ENCODE measurements at places on chromosomes 4 and X.

DNA sequence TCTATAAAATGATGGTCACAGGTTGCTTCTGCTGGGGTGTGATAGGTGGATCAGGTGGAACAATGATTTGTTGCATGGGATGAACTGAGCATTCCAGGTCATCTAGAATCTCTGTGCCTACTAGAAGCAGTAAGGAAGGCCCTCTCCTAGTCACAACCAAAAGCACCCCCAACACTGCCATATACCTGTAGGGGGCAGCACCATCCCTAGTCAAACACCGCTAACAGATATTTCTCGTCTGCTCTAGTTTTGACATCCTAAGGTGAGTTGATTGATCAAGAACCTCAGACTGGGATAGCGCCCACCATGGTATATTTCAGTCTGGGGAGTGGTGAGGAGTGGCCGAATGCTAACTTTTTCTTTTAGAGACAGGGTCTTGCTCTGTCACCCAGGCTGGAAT lies 160.2 kb downstream of the NHS start:
- no peak for DNase-seq

GRCh38 chr4:173288698-173289352 lies 45.3 kb downstream of the HMGB2 start:
- no peak for DNase-seq

DNA sequence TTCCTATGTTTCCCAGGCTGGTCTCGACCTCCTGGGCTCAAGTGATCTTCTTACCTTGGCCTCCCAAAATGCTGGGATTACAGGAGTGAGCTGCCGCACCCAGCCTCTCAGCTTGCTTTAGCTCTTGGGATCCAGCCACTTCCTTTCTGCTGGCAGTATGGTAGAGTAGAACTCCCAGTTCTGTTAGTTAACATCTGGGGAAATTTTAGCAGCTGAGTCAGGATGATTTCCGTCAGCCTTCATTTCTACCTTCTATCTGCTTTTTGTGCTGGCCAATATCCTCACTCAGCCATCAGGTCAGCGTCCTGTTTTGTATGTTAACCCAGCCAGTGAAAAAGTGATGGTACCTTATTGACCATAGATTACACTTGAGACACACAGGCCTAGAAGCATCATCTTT lies 59.3 kb upstream of the GPC4 start:
- DNase-seq = no peak

DNA sequence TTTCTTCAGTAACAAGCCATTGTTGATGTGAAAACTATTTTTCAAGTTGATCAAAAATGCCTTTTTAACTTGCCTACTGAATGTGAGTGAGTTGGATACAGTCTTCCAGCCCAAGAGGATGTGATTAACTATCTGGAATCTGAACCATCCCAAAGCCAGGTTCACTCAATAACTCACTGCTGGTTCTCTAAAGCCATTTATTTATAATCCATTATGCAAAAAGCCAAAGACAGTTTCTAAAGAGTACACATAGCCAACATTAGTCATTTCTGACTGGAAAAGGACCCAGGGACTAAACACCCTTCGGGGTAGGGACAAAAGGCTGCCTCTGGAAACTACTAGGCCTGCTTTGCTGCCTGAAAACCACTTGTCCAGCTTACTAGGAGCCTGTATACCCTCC lies 109.6 kb downstream of the SHROOM4 start:
- DNase-seq = no peak

DNA sequence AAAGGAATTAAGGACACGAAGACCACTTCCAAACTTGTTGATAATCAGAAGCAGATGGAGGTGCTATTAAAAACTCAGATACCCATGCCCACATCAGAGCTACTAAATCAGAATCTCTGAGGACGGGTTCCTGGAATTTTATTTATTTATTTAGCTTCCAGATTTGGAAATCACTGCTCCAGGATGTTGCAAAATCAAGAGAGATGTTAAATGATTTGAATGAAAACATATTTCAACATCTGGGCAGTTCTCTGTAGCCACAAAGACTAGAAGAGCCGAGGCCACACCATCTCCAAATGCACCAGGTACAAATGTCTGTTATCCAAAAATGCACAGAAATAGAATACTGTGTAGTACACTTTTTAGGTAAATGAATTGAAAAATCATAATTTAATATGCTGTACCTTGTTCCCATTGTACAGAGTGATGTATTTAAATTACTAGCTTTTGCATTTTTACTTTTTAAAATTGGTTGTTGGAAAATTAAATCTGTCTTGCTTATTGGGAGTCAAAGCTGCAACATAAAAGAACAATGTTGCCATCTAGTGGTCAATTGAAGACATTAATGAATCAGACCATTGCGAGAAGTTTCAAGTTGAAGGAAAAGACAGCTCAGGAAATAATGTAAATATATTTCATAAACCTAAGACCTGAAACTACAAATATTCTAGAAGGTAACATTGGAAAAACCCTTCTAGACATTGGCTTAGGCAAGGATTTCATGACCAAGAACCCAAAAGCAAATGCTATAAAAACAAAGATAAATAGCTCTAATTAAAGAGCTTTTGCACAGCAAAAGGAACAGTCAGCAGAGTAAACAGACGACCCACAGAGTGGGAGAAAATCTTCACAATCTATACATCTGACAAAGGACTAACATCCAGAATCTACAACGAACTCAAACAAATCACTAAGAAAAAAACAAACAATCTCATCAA lies 151.3 kb upstream of the TTC29 start:
- no peak for DNase-seq

DNA sequence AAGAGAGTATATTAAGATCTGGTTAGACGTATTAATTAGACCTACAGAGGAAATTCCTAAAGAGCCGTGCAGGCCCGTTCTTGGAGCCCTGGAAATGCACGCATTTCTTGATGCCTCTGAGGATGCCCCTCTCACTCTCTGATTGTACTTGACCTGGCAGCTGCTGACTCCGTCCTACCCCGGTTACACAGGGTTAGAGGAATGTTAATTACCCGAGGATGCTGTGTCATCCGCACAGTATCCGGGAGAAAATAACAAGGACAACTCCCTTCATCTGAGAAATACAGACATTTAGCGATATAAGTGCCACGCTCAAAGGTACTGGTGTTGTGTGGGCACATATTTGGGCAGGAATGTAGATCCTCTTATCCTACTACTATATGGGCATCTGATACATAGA lies 404.6 kb upstream of the FAT1 start:
- DNase-seq = no peak

DNA sequence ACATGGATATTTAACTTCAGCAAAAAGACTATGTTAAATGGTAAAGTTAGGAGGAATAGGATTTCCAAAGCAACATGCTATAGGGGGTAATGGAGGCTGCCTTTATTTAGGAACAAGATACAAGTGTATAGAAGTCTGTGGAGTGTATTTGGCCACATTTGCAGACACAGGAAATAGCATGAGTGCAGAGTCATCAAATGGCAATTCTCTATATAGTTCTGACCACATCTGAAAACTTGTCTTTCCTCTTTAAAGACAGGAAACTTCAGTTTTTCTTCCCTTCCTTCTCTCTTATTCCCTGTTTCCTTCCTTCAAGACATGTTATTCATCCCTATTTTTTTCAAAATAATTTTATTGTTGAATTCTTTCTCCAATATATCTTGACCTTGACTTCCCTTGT lies 119.3 kb upstream of the PITX2 start:
- no peak for DNase-seq

DNA sequence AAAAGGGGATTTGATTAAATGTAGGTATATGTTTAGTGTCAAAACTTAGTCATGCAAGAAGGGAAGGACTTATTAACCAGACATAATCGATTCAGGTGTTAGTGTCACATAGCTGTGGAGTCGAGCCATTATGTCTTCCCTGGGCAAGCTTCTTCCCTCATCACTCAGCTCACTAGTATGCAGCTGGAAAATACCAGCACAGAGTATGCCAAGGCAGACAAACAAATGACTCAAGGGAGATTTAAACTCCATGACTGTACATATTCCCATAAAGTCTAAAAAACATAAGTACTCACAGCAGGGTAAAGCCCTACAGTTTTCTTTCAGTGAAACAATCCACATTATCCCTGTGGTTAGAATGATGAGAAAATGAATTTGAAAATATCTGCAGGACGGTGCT lies 304.5 kb downstream of the CBLL2 start:
- no peak for DNase-seq

GRCh38 chrX:112053169-112053568 lies 29.4 kb downstream of the TRPC5 start:
- no peak for DNase-seq

DNA sequence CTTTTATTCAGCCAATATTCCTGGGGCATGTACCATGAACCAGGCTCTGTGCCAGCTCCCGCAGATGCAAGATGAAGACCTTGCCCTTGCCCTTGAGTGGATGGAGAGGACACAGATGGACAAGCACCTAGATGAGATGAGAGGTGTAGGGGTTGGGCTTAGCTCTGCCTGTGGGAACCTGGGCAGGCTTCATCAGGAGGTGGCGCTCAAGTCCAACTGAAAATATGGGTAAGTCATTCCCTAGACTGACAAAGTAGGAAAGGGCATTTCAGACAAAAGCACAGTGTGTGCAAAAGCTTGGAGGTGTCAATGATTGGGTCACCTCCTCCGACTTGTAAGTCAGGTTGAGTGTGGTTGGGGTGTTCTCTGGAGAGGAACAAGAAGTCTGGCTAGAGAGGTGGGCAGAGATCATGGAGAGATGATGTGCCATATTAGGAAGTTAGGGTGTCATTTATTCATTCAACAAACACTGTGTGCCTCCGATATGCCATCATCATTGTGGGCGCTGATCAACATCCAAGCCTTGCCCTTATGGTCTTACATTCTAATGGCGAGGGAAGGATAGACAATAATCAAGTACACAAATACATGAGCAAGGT lies 64.6 kb downstream of the ANAPC4 start:
- DNase-seq = no peak

DNA sequence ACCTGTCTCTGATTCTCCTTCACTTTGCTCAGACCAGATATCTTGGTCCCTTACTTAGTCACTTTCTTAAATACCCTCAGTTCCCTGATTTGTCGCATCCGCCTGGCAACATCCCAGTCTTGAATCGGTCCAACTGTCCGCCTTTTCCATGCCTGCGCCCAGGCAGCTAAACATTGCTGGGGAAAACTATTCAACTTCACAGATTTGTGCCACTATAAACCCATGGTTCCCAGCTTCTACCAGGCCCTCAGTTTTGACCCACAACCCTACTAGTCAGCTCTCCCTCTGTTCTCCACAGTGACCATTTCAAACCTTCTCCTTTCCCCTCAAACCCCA lies 451 bp upstream of the FGD1 start:
- no peak for DNase-seq

DNA sequence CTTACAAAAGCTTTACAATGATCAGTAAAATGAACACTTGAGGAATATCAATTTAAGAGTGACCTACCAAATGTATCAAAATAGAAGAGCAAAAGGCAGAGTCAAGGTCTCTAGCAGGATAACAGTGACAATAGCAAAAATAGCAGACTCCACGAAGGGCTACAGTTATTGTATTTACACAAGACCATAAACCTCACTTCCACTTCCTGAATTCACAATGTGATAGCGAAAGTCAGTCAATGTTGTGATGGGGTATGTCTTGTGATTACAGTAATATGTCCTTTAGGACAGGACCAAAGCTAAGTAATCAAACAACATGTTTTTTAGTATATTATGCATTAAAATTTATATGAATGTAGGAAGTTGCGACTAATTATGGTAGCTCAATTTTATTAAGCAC lies 139.6 kb downstream of the IQCM start:
- DNase-seq = no peak

- no peak for DNase-seq
These were observed 35.3 kb upstream of the HGFAC start for GRCh38 chr4:3406431-3406830.

DNA sequence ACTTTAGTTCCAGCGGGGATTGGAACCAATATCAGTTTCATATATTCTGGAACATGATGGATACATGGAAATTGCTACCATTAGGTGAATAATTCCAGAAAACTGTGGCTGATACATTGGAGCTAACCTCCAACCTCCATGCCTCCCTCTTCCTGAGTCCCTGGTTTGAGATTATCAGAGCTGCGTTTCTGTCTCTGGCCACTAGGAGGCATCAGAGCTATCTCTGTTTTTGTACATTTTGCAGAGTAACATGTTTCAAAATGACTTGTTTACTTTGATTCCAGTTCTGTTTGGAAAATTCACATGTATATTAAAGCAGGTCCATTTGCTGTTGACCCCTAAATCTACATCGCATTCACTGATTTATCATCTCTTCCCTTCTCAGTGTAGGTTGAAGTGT lies 2.4 kb upstream of the RAB40AL start:
- DNase-seq = no peak
